ENCODE measurements at places on chromosomes 6 and 20.

DNA sequence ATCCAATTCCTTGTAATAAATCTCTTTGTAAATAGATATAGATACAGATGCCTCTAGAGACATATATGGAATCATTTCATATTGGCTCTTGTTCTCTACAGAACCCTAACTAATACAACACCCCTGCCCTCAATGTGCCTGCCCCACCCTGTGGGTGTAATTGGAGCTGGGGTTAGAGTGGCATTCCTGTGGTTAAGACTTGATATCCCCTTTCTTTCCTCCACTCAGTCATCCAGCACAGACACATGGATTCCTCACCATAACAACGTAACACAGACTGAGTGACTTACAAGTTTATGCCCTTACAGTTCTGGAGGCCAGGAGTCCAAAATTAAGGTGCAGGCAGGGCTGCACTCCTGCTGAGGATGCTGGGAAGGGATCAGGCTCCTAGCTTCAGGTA is 42.8 kb downstream of the C6orf118 start:
- DNase-seq = no peak

DNA sequence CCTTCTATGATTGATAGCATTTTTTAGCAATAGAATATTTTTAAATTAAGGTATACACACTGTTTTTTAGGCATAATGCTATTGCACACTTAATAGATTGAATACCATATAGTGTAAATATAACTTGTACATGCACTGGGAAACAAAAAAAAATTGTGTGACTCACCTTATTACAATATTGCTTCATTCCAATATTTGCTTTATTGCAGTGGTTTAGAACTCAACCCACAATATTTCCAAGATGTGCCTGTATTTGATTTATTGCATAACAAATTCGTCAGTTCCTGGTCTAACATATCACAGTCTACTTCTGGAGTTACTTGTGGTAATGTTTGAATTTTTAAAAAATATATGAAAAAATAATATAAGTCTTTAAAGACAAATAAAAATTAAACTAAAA is 41.9 kb upstream of the DEFB112 start:
- no peak for DNase-seq

- no peak for DNase-seq
Measured at GRCh38 chr6:75906871-75907270, 157.8 kb downstream of the MYO6 start.

- peak; percentile 9 for DNase-seq
Measured at GRCh38 chr20:25286917-25287316, 39.0 kb downstream of the PYGB start.

DNA sequence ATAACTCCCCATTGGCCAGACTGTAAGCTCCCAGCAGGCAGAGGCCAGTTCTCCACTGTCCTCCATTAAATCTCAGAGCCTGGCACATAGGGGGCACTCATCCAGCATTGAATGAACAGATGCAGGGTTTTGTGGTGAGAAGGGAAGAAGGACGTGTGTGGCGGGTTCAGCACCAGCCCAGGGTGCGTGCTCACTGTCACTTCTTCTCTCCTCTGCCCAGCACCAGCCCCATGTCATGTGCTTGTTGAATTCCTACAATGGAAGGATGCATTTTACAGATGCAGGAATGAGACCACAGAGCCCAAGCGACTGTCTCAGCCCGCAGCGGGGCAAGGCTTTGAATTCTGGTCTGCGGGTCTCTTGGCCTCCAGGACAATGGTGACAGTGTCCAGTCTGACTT is 149.9 kb downstream of the CEBPB start:
- no peak for DNase-seq
